ENCODE measurements at places on chromosomes 3 and 15.

DNA sequence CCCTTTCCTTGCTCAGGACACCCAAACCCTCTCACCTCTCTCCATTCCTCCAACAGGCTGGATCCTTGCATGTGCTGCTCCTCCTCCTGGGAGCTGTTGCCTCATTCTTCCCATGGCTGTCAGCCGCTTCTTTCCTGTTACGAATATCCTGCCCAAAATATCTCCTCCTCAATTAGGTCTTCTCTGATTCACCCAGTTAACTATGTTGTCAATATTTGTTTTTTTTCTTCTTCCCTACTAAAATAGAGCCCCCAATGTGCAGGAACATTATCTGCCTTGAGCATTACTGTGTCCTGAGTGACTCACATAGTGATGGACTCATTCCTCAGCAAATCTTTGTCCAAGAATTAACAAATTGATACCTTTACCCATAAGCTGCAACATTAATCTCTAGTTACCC, 357.2 kb downstream of the CLSTN2 start:
- no peak for DNase-seq

- DNase-seq, result no peak
Measured at GRCh38 chr15:85493260-85493659, 112.9 kb downstream of the AKAP13 start.

DNA sequence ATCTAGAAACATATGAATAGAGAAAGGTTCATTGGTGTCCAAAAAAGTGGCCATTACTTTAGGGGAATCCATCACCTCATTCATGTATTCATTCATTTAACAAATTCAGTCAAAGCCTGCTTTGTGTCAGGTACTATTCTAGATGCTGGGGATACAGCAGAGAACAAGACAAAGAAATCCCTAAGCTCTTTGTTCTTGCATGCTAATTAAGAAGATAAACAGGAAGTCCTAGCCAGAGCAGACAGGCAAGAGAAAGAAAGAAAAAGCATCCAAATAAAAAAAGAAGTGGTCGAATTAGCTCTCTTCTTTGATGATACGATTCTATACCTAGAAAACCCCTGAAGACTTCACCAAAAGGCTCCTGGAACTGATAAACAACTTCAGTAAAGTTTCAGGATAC, 12.4 kb upstream of the ZMAT3 start:
- no peak for DNase-seq

- no peak for DNase-seq
Measured at GRCh38 chr15:46441294-46442062, 806.6 kb downstream of the SQOR start.
